ENCODE measurements at places on chromosomes 2 and 18.

DNA sequence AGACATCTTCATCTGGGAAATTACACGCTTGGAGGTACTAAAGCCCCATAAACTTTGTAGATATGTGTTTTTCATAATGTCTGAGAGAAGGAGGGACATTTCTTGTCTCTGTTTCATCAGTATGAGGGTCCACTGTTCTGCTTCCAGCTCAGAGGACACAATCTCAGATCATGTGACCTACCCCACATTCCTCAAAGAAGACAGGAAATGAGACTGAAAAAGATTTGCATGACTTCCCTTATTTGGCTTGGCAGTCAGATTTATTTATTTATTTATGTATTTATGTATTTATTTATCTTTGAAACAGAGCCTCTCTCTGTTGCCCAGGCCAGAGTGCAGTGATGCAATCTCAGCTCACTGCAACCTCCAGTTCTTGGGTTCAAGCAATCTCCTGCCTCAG, 463.7 kb upstream of the RGPD4 start:
- DNase-seq, result no peak

- DNase-seq, result peak; percentile 65
These were observed 69.6 kb downstream of the EML4 start for GRCh38 chr2:42238644-42239288.

GRCh38 chr2:215635788-215636139, 199.9 kb upstream of the FN1 start:
- DNase-seq, result no peak

DNA sequence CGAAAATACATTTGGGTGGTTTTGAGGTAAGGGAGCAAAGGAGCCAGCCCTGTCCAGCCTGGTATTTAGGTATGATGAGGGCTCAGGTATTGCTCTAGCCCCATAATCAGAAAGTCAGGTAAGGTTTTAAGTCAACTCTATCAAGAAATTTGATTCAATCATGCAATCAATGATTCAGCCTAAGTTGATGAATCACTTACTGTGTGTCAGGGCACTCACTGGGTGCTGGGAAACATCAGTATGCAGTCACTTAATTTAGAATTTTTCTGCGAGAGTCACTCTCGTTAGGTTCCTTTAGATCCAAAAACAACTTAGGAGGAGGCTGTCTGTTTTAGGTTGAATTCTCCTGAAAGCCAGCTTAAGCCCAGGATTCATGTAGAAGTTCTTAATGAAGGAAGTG, 17.7 kb upstream of the SERPINB2 start:
- DNase-seq, result no peak

DNA sequence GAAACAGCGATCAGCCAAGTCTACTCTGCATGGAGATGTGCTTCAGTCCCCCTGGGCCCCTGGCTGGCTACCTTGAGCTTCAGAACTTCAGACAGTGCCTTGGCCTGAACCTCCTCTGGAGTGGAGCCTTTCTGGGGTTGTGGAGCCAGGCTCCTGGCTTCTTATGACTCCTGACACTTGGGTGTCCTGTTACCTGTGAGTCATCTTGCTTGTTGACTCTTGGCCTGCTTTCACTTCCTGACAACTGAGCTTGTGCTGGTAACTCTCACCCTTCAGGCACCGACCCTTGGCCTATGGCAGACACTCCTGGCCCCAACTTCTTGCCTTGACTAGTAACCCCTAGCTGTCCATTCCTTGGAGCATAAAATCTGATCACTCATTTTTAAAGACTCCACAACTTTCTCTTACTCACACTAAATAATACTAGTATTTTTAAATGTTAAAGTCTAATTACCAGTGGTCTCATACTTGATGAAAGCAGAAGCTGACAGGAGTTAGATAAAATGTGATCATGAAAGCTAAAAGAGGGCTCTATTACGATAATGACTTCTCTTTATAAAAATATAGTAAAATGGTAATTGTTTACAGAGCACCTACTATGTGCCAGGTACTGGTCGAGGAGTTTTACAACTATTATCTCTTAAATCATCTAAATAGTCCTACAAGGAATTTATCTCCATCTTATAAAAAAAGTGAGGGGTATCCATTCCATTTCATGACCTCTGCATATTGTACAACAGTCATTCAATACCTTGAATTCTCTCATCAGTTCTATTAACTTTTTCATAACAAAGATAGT, 46.3 kb upstream of the VIT start:
- no peak for DNase-seq

DNA sequence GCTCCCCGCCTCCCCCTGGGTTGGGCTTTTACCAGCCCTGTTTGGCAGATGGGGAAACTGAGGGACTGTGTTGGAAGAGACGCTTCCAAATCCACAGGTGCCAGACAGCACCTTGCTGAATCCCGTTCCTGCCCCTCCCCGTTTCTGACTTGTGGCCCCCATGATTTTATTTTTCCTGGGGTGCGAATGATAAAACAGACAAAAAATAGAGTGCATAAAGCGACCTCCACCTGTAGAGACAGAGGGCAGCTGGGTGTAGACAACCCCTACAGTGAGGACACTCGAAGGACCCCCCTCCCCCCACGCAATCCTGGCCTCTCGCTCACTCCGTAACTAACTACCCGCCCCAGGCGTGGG, 2.2 kb upstream of the CTDSP1 start:
- DNase-seq, result no peak
